ENCODE measurements at places on chromosomes 12 and 14. TPM values are rescaled to one million over a fixed set of nuclear protein-coding genes. Genes with fewer than 3 reads are reported as not detected.

GRCh38 chr12:29706311-29706710, 77.4 kb downstream of the TMTC1 start:
- DNase-seq = no peak

- no peak for DNase-seq
These were observed 65.9 kb upstream of the AMN1 start for GRCh38 chr12:31794745-31795144.

- no peak for DNase-seq
These were observed 397.9 kb upstream of the ATP2B1 start for GRCh38 chr12:90106568-90106967.

- no peak for DNase-seq
These were observed 125.2 kb downstream of the CALM1 start for GRCh38 chr14:90521930-90522483.

DNA sequence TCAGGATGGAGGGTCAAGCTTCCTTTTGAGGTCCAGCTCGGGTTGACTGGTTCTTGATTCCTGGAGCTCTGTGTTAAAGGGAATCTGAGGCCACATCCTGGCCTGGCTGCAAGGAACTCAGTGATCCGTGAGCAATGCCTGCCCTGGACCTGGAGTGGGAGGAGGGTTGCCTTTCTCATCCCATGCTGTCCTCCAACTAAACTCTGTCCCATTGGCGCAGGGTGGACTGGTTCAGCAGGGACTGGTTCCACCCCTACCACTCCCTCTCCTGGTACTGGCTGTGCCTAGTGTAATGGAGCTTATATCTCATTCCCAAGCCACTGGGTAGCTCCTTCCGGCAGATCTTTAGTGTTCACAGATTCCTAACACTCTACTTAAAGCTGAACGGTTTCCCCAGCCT, 3.9 kb upstream of the CMKLR1 start:
- DNase-seq = no peak

DNA sequence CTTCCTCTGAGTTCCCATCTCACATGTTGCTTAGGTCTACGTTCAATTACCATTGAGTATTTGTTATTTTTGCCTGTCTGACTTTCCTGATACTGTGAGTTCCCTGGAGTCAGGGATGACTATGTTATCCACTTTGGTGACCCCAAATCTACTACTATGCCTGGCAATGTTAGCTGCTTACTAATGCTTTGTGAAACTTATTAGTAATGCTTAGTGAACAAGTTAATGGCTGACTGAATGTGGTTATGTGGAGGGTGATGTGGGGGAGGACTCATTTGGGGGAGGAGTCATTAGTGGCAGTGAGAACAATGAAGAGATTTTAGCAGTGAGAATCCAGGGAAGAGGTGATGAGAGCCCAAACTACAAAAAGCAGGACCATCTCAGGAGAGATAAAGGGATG, 121.6 kb downstream of the KTN1 start:
- peak; percentile 82 for DNase-seq

DNA sequence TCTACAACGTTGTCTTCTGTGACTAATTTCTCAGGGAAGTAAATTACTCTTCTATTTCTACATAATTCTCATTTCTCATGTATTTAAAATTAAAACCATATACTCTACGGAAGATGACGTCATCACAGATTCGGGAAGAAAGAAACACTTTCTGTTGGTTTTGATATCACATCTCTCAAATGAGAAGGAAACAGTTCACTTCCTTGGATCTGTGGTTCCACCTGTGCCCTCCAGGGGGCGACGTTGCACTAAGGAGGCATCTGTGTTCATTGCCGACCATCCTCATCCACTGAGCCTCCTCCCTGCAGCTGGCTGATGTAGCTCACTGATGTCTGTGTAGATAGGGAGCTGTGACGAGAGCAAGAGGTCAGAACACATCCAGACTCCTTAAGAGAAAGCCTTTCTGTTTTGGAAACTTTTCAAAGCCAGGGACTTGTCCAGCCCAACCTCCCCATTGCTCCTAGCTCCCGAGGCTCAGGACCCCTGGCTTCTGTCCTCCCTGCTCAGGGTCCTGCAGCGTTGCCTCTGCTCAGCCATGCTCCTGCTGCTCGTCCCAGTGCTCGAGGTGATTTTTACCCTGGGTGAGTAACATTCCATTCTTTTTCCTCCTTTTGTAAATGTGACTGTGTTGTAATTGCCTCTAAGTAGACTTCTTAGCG, 172.7 kb upstream of the OR4E1 start:
- no peak for DNase-seq

DNA sequence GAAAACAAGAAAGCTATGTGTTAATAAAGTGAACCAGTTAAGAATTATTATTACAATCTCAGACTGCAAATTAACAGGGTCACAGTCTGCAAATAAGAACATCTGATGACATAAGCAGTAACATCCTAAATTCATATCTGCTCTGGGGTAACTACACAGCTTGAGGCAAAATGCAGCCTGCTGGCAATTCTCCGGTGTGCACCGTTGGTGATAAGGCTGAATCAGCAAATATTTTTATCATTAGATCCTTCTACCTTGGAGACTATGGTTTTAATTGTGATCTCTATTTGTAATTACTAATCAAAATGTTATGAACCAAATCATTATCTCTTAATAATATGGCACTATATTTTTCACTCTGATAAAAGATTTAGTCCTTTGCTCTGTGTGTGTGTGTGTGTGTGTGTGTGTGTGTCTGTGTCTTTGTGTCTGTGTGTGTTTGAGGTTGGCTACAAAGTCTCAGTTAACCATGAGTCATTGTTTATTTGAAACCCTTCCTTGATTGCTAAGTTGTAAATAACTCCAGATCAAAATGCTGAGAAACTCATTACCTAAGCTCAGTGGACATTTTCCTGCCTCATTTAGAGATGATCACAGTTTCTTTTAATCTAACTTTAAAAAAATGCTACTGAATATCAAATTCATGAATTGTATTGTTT, 442.6 kb downstream of the GXYLT1 start:
- DNase-seq = no peak

GRCh38 chr14:80152166-80152565, 59.1 kb downstream of the DIO2 start:
- DNase-seq = no peak

DNA sequence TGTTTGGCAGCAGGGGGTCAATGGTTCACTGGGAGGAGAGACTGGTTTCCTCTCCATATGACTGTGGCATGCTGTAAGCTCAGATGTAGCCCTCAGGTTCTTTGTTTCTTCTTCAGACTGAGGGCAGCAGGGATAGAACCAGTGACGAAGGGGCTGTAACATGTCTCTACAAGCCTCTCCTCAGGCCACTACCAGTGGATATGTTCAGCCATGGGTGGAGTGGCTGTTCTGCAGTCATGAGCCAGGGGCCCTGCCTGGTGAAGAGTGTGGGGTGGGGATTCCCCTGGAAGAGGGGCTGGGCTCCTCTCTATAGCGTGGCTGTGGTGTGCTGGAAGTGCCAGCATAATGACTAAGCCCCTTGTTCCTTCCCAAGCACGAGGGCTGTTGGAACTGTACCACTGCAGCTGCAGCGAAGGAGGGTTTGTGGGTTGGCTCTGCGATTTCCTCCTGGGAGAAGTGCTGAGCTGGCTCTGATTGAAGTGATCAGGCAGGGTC, 55.8 kb downstream of the CMAS start:
- DNase-seq = peak; percentile 93

- peak; percentile 20 for DNase-seq
These were observed 878.7 kb downstream of the DIO2 start for GRCh38 chr14:79332504-79333197.

DNA sequence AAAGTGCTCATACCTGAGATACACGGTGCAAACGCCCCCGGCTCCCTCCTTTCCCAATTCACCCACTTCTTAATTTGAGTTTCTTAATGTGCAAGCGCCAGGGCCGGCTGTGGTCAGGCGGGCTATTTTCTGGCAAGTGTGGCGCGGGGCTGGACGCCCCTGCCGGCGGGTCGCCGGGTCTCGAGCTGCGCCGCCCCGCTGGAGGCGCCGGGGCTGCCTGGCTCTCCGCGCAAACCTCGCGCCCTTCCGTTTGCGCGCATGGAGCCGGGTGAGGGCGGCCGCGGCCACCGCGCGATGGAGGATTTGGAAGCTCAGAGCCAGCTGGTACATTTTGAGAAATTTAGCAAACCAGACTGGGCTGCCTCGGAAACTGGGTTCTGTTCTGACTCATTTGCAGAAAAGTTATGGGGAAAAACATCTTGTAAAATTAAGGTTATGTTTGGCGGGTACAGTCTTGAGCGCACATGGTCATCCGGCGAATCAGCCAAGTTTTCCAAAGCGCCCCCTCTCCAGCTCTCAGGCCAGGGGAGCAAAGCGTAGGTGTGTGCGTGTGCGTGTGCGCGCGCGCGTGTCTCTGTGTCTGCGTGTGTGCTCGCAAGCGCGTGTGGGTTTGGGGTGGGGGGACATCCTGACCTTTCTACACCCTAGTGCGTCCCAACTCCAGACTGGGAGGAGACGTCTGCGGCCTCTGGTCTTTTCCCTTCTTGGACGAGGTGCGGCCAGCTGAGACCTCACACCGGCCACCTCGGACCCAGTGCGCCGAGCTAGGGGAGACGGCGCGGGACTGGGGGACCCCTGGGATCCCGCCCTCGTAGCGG, 6.5 kb upstream of the OTX2 start:
- DNase-seq = no peak

DNA sequence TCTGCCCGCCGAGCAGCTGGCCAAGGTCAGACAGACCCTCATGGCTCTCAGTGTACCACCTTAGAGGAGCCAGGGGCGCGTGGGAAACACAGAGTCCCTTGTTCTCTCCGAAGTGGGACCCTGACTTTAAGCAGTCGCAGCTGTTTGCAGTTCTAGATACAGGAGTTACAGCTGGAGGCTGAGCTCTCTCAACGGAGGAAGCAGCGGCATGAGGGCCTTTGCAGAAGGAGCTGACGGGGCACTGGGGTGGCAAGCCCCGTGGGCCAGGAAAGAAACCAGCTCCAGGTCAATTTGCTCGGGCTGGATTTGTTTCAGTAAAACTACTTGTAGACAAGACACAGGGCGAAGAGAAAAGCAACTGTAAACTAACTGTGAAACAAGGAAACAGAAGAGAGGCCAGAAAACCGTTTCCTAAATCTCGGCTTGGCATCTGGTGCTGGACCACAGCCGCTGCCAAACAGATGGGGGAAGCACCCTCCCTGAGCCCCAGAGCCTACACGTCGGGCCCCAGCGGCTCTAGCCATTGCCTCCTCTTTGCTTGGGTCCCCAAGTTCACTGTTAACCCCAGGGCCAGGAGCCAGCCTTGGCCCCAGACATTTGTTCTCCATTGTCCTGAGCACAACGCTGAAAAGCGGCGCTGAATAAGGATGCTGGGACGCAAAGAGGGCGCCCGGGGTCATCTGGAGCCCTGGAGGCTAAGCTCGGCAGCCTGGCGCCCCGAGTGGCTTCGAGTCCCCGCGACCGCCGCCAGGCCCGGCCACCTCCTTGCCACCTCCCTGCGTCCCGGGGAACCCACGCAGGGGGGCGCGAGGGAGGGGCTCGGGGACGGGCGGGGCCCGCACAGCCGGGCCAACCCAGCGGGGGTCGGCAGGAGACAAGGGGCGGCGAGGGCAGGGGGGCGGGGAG, 914 bp upstream of the PACS2 start:
- DNase-seq = no peak

- no peak for DNase-seq
These were observed 26.0 kb downstream of the SH2B3 start for GRCh38 chr12:111431772-111432171.

DNA sequence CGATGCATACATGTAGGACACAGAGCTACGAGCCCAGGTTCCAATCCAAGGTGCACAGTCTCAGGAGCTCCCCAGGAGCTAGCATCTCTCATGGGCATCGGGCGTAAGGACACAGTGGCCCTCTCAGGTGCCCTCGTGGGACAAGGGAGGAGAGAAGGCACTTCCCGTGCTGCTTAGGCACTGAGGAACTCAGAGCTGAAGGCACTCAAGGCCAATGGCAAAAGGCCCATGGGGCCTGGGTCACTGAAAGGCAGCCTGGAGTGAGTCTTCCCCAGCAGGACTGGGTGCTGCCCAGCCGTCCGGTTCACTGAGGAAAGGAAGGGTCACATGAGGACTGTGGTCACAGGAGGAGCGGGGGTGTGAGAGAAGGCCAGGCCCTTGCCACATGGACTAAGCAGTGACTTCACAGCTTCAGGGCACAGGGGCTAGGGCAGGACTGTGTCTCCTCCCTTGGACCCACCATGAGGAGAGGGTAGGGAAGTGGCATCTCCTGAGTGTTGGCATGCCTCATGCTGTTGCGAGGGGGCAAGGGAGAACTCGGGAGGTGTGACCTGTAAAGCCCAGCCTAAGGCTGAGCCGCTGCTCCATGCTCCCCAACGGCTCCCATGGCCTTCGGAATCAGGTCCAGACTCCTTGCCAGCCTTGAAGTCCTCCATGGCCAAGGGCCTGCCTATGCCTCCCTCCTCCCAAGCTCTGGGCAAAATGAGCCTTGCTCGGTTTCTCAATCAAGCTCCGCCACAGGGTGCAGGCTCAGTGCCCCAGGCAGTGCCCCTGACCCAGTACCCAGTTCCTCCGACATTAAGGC, 51.8 kb downstream of the CHGA start:
- DNase-seq = no peak

- no peak for DNase-seq
These were observed at the start of gene FLRT2 for GRCh38 chr14:85529803-85530574. TSS of gene FLRT2 (plus strand) at chr14:85530144. CDS start at chr14:85621515, 91,371 bp downstream.

DNA sequence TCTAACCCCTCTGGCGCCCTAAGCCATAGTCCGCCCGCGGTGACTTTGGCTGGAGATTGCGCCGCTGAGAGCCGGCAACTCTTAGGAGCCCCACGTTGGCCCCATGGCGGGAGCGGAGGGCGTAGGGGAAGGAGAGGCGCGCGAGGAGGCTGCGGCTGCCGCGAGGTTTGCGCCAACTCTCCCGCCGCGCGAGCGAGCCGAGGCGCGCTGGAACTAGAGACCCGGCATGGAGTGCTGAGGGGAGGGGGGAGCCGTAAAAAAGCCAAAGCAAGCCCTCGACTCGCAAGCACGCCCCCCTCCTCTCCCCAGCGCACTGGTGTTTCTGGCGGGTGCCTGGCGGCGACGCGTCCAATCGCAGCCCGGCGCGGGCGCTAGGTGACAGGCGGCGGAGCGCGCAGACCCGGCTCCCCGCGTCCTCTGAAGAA, at the start of gene SYT10:
Gene SYT10, minus strand, starts transcription at position 233 of the 425 bp plus-strand sequence. CDS start 297 bp downstream, outside the sequence.
- peak; percentile 9 for DNase-seq

DNA sequence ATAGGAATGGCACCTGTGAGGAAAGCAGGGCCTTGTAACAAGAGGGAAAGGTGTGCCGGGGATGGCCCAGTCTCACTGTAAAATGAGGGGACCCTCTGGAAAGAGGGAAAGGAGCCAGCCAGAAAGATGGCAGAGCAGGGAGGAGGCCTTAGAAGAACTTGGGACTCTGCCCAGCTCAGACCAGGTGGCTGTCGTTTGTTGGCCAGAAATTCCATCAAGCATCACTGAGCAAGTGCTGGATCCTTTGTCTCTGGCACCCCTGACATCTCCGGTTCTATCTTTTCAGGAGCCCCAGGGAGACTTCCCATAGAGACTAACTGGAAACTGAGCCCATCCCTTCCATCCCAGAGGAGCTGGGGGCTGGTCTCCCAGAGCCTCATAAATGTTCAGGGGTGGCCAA, 43.3 kb downstream of the DEGS2 start:
- DNase-seq = no peak

- no peak for DNase-seq
These were observed 27.6 kb downstream of the ETFBKMT start for GRCh38 chr12:31687101-31687527.

- no peak for DNase-seq
These were observed 1.4 kb upstream of the KERA start for GRCh38 chr12:91059211-91059610.

Gene CELA1
- total RNA-seq = not detected

Gene KRT73
- total RNA-seq = not detected

Gene PLEKHH1
- 3.3 TPM for total RNA-seq

Gene AMN
- 2.0 TPM for total RNA-seq

Gene INHBE
- total RNA-seq = 24.6 TPM

Gene PLCZ1
- total RNA-seq = not detected

Gene JPH4
- 1.1 TPM for total RNA-seq
